ENCODE measurements at places on chromosomes 11 and 22. TPM values are rescaled to one million over a fixed set of nuclear protein-coding genes. Genes with fewer than 3 reads are reported as not detected.

Gene PKDREJ
- polyA plus RNA-seq: 0.07 TPM

Gene SMTNL1
- polyA plus RNA-seq: not detected

Gene CDC42BPG
- 0.17 TPM for polyA plus RNA-seq

Gene PATE2
- not detected for polyA plus RNA-seq

Gene P2RY2
- polyA plus RNA-seq: 8.2 TPM
